ENCODE measurements at places on chromosomes 5 and 9.

DNA sequence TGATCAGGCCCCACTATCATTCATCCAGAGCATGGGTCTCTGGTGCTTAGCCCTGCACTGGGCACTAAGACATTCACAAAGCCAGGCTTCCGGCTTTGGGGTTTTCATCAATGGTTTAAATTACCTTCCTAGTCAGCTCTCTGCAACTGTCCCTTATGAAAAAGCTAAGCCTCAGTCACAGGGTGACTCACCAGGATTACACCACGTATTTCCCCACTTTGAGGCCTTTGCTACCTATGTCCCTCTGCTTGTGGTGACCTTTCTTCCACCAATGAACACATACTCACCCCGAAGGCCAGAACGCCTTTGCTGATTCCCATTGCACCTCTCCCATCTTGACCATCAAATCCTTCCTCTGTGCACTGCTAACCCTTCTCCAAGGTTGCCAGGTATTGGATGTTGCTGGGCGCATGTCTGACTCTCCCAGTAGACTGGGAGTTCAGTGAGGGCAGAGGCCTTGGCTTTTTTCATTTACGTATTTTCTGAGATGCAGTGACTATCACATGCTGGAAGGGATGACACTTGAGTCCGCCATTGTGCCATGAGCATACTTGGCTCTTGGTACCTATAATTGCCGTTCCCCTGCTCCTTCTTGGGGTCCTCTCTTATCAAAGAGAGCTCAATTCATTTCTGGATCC lies 58.7 kb upstream of the TNFSF8 start:
- no peak for DNase-seq

- no peak for DNase-seq
Observed at GRCh38 chr5:145787507-145787906, 47.6 kb downstream of the PRELID2 start.

GRCh38 chr5:2810644-2811043 lies 59.2 kb upstream of the IRX2 start:
- no peak for DNase-seq

- no peak for DNase-seq
Observed at GRCh38 chr5:128541385-128541784, 3.3 kb upstream of the FBN2 start.

DNA sequence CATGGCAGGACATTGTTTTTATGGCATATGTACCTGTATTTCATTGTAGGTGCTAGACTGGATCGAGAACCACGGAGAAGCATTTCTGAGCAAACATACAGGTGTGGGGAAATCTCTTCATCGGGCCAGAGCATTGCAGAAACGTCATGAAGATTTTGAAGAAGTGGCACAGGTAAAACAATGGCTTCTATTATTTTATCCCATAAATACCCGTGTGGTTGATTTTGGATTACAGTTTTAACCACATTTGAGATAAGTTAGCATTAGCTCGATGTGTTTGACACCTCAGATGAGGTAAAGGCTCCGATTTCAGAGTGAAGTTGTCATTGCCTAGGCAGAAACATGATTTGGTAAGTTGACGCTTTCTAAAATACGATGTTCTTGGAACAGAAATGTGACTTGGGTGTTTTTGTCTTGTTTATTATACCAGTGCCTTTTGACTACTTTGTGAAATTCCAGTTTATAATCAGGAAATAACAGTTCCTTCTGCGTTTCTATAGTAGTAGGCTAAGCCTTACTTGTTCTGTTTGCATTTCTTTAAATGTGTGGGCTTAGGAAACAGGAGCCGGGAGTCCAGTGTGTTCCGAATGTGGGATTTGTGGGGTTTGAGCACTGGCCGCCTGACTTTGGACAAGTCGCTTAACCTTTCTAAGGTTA lies 187.7 kb downstream of the TRIO start:
- no peak for DNase-seq

GRCh38 chr5:104016646-104017045 lies 454.1 kb upstream of the NUDT12 start:
- no peak for DNase-seq

- DNase-seq: no peak
Observed at GRCh38 chr5:68845131-68845530, 248.7 kb upstream of the SLC30A5 start.

All from NCI-H1436 (cell line).